ENCODE measurements at places on chromosomes 12 and 14.
A peak's percentile ranks its signal among the peaks of the same experiment; 100 is the strongest.

- DNase-seq, result no peak
These were observed 117.5 kb downstream of the UNC79 start for GRCh38 chr14:93548102-93548843.

DNA sequence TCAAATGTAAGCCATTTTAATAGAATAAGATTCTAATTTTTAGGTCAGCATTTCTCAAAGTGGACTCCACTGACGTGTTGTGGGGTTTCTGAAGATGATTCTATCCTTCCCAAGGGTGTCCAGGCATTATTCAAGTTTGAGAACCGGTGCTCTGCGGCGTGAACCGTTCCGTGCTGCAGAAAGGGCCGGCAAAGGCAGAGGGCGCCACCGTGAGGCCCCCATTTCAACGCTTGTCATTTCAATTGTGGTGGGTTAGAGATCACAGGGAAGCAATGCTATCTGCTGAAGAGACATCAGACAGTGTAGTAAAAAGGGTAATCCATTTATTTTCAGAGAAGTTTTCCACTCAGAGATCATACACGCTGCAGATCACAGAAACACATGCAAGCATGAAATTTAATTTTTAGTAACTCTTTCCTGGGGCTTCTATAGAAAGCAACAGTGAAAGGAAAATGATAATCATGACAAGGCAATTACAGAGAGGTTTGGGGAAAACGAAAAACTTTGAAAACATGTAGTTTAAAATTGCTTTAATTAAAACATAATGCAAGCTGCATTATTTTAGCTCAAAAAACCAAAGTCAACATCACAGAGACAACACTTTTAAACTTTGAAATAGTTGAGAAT is 201.7 kb downstream of the EXOC5 start:
- DNase-seq, result no peak

DNA sequence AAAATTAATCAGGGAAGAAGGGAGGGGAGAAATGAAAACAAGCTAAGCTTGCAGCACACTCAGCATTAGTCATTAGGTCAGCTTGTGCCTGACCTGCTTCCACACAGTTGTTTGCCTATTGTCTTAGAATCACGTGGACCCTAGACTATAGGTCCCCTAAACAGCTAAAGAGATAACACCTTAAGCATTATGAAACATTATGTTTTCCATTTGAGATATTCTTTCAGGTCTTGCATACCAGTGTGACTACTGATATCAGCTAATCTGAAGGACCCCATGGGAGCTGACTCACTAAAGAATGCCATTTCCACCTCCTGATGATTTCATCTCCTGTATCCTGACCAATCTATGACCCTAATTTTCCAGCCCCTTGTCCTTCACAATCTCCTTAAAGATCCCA is 154.1 kb upstream of the FUT8 start:
- no peak for DNase-seq

- peak; percentile 63 for DNase-seq
These were observed 33.8 kb downstream of the FBRSL1 start for GRCh38 chr12:132523576-132524331.

DNA sequence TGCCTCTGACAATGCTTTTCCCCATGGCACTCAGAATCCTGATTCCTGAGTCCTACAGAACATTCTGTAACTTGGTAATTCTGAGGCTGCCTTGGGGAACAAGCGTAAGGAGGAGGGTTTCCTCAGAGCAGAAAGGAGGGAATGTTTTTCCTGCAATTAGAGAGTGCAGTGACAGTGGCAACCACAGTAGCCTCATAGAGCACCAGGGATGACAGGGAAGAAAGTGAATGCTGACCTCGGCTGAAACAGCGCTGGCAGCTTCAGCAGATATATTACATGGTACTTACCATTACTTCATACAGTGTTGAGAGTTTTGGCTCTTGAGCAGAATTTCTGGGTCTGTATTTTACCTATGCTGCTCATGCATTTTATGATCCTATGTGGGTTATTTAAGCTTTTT is 757.1 kb downstream of the NRXN3 start:
- DNase-seq, result no peak

- DNase-seq, result no peak
These were observed 45.0 kb downstream of the LRTM2 start for GRCh38 chr12:1865284-1865866.

GRCh38 chr14:74663884-74664283 is 49.0 kb downstream of the AREL1 start:
- DNase-seq, result no peak

DNA sequence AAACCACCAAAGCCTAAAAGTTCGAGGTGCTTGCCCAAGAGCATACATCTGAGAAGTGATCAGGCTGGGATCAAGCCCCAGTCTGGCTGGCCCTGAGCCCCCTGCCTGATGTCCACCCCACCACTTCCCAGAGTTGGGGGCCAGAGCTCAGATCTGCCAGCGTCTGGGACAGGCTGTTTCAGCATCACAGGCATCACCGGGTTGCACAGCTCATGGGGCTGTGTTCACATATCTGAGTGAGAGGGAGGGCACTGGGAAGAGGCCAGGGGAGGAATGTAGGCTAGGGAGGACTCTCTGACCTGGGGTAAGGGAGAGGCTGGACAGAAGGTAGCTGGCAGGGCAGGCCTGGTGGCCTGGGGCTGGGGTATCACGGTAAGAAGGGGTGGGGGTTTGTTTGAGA is 6.0 kb downstream of the TGM1 start:
- no peak for DNase-seq

DNA sequence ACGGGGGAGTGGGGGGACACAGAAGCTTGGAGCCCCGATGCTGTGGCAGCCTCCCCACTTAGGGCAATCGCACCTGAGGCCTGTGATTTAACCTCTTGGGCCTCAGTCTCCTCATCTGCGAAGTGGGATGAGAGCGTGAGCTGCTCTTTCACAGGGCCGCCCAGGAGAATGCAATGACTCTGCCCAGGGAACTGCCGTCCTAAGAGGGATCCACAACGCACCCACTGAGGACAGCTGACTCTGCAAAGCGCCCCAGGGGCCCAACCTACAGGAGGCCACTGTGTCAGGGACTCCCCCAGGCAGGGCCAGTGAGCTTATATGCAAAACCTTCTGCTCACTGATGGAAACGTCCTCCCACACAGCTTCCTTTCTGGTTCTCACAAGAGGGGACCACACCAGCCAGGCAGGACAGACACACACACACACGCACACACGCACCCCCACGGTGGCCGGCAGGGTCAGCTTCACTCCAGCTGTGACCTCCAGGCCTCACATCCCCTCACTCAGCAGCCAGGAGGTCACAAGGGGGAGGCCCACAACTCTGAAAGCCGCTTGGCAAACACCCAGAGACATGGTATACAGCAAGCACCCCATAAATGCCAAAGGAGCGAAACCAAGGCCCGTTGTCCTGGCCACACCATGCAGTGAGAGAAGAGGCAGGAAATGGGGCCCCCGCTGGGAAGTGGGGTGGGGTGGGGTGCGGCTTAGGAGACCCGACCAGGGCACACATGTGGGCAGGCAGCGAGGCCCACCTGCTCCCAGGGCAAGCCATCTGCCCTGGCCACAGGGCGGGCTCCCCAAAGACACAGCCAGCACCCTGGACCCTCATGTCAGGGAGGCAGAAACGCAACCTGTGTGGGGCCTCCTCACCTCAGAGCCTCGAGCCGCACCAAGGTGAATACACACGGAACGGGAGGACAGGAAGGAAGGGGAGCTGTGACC is 73.3 kb downstream of the NCOR2 start:
- no peak for DNase-seq

- DNase-seq, result no peak
These were observed 107.1 kb upstream of the WSCD2 start for GRCh38 chr12:108021949-108022522.
